ENCODE measurements at places on chromosomes 16 and 17. TPM values are rescaled to one million over a fixed set of nuclear protein-coding genes. Genes with fewer than 3 reads are reported as not detected.

CDT1 gene
- 5.6 TPM for total RNA-seq

FOXF1 gene
- total RNA-seq, result not detected

ESRP2 gene
- total RNA-seq, result not detected

ARMC5 gene
- 15.8 TPM for total RNA-seq

SPN gene
- 0.27 TPM for total RNA-seq

MAFG gene
- 30.6 TPM for total RNA-seq

NOB1 gene
- total RNA-seq, result 22.7 TPM

TMEM235 gene
- not detected for total RNA-seq

G6PC1 gene
- not detected for total RNA-seq

NSF gene
- total RNA-seq, result 57.0 TPM

Measured in glutamatergic neuron (in vitro differentiated cells).